Activated CD4-positive, alpha-beta T cell treated with anti-CD3 and anti-CD28 coated beads for 1 hour (primary cell): ENCODE measurements at places on chromosomes 4 and X.
A peak's percentile ranks its signal among the peaks of the same experiment; 100 is the strongest.

GRCh38 chrX:132592880-132593279, 104.0 kb upstream of the MBNL3 start:
- no peak for DNase-seq

DNA sequence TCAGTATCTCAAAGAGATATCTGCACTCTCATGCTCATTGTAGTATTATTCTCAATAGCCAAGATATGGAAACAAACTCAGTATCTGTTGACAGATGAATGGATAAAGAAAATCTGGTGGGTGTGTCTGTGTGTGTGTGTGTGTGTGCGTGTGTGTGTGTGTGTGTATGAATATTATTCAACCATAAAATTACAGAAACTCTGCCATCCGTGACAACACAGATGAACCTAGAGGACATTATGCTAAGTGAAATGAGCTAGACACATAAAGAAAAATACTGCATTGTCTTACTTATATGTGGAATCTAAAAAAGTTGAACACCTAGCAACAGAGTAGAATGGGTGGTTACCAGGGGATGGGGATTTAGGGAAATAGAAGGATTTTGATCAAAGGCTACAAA, 13.2 kb downstream of the XKRX start:
- DNase-seq = no peak

- DNase-seq = no peak
These were observed 124.1 kb upstream of the TBL1X start for GRCh38 chrX:9340598-9341290.

DNA sequence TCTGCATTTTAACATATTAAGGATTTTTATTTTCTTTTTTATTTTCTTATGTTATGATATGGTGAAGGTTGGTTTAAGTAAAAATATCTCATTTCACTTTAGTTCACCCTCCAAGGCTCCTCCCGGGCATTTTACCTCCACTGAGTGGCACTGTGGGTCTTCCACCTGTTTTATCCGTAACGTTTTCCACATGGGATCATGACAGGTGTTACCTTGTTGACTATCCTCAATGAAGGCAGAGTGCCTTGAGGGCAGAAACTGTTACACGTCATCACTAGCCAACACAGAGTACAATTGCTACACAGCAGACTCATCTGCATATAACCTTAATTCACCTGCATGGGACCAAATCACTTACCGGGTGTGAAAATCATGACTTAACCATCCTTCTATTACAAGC, 105.8 kb downstream of the GEMIN8 start:
- no peak for DNase-seq

DNA sequence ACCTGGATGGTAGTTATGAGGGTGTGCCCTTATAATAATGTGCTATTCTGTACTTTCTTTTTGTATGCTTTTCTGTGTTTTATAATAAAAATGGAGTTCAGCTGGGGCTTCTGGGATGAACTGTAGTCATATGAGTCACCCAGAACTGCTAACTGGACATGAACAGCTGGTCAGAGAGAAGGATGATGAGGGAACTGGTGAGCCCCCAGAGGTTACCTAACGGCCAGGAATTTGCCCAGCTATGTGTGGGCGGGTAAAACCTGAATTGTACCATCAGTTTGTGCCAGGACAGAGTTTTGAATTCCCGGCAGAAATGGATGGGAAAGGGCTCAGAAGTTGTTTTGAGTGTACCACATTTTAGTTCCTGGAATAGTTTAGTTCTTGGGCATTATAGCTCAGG, 138.0 kb upstream of the USP9X start:
- no peak for DNase-seq

DNA sequence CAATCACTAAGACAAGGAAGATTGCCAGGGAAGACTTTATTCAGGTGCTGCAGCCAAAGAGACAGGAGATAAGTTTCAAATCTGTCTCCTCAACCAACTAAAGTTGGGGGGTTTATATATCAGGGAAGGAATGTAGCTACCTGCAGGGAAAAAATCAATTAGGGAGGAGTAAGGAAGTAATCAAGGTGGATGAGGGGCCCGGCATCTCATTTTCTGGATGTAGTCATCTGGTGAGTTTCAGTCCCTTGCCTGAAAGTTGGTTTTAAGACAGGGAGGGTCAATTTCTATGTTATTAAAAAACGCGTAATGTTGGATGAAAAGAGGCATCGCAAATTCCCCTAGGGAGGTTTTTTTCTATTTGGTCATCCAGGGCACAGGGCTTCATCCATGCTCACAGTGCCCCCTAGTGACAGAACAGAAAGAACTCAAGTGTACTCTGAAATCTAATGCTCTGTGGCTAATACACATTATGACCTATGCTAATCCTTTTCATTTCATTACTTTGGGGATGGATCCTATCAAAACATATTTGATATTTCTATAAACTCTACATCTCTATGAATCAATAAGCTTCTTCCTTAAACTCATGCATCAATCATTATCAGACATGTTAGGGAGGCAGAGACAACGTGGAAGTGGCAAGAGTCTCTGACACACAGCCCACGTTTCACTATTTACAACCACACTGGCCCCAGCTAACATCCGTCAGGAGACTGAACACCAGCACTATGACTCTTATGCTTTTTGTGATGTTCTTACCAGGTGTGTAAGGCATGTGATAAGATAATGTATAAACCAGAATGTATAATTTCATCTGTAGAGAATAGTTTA, 1577.0 kb upstream of the TENM3 start:
- no peak for DNase-seq

GRCh38 chr4:10096201-10096977, 20.2 kb downstream of the WDR1 start:
- DNase-seq = peak; percentile 70

DNA sequence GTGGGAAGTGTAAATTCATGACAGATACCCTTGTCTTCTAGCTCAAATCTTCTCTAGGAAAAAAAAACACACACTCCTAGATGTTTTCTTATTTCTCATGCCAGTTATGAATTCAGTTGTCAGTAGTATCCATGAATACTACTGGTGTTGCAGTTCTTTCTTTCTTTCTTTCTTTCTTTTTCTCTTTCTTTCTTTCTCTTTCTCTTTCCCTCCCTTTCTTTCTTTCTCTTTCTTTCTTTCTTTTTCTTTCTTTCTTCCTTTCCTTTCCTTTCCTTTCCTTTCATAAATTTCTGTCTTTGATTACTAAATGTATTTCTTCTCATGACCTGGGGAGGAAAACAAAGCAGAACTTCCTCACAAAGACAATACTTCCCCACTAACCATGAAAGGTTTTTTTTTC, 253.8 kb downstream of the PCDH7 start:
- no peak for DNase-seq

DNA sequence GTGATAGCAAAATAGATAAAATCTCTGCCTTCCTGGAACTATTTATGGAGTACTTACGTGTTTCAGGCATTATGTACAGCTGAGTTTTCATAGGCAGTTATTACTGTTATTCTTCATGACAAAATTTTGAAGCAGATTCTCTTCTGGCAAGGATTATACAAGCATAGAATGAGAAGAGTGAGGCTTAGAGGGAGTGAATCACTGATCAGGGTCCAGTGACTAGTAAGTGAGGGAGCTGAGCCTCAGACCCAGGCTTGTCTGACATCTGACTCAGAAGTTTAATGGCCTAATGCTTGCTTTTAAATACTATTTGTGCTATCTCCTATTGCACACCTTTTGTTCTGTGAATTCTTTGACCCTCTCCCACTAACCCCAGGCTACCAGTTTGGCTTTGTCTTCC, 110.6 kb downstream of the DTHD1 start:
- no peak for DNase-seq

DNA sequence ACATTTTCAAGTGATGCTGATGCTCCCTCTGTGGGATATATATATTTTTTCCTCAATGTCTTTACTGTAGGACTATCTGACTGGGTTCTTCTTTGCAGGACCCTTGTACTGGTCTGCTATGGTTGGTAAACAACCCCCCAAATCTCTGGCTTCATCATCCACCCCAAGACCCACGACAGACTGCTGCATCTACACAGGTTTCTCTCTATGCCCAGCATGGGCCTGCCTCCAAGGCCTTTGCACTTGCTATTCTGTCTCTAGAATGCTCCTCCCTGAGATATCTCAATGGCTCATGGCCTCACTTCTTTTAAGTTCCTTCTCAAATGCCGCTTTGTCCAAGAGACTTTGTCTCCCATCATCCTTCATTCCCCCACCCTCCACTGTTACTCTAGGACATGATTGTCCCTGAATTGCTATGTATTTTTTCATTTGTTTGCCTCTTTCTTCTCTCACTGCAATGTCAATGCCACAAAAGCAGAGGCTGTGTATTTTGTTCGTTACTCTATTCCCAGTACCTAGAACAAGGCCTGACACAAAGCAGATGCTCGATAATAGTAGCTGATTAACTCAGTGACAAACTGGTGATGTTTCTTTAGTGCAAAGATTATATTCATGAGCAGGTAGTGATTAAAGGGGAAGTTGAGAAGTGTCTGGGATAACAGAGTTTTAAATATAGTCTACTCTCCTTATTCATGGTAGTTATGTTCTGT, 6.6 kb downstream of the EVC start:
- DNase-seq = no peak

- no peak for DNase-seq
These were observed 14.3 kb upstream of the PNPLA4 start for GRCh38 chrX:7941390-7942042.

- DNase-seq = no peak
These were observed 206.5 kb upstream of the ANXA10 start for GRCh38 chr4:167885872-167886271.

DNA sequence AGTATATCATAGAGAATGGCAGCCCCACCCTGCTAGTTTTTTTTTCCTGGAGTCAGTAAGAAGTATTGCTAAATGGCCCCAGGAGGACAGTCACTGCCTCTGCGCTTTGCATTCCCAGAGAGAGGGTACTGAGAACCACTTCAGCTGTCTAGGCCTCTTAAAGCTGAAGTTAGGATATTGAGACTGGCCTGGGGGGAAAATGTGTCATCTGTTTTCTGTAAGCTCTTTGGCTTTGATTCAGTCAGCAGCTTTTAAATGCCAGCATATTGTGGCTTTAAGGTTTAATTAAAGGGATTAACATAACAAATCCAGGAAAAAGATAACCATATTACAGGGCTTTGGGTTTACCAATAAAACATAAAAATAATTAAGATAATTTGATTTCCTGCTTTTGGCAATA, 852.0 kb downstream of the PCDH18 start:
- DNase-seq = no peak

DNA sequence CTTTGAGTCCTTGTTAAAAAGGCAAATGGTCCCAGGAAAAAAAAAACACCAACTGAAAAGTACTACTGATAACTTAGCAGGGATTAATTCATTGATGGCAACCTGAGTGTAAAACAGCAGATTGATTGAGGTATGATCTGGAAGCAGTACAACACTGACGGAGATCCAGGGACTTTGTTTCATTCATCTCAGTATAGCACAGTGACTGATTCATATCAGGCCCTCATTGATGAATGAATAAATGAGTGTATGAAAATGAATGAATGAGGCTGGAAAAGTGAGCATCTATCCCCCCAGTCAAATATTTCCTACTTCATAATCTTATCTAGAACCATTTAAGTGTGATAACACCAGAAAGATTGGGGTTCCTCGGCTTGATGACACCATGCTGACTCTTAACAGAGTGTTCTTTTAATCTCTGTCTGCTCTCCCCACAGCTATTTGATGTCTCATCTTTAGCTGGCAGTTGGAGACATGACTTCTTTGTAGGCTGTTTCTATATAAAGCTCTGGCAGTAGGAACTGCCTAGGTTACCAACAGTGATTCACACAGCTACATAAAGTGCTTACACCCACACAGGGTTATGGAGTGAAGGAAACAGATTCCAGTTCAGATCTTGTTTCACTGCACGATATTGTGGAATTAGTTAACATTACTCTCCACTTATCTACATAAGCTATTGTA, 18.6 kb upstream of the RNF128 start:
- DNase-seq = no peak

DNA sequence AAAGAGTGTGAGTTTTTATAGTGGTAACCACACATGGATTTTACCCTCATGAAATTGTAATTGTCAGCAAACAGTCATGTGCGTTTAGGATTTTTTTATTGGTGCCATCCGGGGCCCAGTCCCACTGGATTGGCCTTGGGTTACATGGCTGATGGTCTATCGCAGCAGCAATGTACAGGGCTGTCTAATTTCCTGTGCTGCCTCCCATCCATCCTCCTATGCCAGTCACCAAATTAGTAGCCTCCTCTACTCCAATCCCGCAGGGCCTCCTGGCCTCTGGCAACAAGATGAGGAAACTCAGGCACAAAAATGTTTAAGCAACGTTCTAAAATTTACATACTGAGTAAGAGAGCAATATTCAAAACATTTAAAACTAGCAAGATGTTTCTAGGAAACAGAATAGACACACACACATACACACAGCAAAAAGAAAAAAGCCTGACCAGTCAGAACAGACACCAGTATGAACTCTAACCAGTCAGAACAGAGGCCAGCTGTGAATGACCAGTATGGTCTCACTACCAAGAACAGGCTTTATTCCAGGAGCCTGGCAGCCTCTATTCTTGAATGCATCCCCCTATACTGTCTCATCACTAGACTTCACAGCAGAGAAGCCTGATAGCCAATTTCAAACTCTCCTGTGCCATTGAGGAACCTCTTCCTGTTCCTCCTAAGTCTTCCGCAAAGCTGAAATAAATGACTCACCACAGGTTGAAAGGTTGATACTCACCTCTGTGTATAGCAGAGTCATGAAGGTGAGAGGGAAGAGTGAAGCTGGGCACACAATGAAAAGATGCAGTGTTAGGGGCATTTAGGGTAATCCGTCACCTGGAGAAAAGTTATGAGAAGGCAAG, 42.6 kb downstream of the CHRNA9 start:
- no peak for DNase-seq

DNA sequence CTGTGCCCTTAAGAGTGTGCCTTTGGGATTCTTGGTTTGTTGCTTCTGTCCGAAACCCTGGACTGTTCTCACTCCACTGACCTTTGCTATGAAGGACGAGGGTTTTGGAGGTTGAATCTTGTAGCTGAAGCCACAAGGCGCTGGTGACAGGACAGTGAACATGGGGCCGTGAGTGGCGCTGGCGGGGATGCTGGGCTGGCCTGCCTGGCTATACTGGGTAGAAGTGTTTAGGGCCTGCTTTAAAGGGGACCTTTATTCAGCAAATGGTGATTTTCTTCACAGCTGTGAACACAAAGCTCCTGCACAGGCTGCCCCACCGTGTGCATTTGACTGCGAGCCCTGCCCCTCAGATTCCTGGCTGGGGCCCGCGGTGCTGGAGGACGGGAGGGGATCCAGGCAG, 27.1 kb upstream of the TADA2B start:
- DNase-seq = no peak

DNA sequence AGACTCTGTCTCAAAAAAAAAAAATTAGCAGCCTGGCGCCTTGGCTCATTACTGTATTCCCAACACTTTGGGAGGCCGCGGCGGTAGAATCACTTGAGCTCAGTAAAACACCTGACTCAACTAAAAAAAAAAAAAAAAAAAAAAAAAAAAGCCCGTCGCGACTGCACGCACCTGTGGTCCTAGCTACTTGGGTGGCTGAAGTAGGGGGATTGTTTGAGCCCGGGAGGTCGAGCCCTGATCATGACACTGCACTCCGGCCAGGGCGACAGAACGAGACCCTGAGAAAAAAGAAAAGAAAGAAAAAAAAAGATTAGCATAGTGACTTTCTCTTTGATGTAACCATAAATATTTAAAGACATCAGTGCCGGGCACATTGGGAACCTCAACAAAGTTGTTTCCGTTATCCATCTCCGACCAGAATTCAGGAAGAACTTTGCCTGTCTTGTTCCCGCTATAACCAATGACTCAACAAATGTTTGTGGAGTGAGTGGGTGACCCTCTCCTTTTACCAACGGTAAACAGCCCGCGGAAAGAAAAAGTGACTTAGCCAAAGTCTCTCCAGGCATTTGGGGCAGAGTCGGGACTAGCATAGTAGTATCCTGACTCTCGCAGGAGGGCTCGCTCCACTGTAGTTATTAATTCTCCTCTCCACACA, 553 bp upstream of the MED28 start:
- DNase-seq = no peak
